ENCODE measurements at places on chromosomes 1 and 21.
A peak's percentile ranks its signal among the peaks of the same experiment; 100 is the strongest.

DNA sequence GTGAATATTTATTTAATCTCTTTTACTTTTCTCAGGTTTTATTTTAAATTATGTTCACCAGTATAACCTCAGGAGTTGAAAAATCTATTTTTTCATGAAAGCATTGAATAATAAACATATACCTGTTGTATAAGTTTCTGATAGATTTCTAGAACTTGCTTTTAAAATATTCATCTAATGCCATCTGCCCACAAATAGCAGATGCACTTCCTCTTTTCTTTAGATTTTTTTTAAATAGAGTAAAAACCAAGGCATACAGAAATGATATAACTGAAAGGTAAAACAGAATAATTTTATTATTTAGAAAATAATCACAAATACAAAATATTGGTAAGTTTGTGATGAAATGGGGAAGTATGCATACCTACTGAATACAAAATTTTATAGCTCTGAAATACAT is 130.7 kb upstream of the PRMT6 start:
- no peak for DNase-seq

- DNase-seq: no peak
These were observed 12.4 kb downstream of the ZBTB17 start for GRCh38 chr1:15963363-15963967.

DNA sequence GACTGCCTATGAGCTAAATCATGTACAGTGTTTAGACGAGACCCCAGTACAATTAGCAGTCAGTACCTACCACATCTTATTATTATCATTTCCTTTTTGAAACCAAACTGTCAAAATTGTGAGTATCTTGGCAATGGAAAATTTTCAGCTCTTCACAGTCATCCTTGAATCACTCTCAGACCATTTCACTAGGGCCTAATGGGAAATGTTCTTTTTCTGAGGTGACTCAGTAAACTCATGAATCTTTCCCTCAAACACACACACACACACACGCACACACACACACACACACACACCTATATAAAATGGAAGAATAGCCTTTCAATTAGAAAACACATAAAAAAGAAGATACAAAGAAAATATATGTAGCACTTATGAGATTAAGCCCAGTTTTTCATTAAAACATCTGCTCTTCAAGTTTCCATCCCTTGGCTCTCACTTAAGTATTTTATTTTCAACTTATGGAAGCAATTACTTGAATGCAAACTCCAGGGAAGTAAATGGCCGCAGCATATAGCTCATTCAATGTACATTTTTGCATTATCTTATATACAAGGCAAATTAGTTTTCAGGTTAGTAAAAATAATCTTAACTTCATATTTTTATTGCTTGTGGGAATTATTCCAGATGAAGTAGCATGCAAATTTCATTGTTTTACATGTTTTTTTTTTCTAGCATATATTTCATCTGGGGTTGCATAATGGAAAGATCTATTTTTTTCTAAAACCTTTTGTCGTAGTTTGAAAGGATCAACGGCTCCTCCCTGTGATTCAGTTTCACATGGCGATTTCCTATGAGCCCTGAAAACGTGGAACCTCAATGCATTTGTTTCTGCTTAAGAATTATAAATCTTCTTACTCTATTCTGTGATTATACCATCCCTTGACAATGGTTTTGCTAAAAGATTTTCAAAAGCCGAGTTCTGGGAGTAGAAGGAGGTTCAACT is 46.3 kb upstream of the TMPRSS15 start:
- DNase-seq: no peak

GRCh38 chr1:29943034-29943433 is 706.7 kb downstream of the PTPRU start:
- no peak for DNase-seq

GRCh38 chr1:22872981-22873664 is 99.5 kb downstream of the LACTBL1 start:
- DNase-seq: no peak

DNA sequence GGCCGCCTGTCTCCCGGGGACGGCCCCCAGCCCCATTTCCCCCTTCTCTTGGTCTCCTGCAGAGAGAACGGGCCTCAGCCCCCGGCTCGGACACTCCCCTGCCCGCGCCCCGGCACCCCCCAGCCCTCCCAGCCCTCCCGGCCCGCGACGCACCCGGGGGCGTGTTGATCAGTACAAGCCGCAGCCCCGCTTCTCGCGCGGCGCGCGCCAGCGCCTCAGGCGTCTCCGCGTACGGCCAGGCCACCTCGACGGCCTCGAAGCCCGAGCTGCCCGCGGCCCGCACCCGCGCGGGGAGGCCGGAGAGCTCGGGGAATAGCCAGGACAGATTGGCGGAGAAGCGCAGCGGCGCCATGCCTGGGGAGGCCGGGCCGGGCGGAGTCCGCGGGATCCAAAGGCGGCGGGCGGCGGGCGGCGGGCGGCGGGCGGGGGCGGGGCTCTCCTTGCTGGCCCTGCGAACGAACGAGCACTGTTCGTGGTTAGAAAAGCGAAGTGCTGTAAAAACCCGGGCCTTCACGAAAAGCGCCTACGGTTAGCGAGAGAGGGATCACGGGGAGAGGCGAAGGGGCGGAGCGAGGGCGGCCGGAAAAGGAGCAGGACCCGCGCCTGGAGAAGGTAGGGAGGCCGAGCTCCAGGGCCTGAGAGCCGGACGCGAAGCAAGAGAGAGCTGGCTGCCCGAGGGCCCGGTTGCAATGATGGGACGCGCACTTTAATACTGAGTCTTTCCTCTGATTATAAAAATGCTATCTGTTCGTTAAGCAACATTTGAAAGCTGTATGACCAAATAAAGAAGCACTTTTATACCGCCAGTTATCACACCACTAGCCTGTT is at the start of gene HYI:
Gene HYI, minus strand, starts transcription at position 490 of the 828 bp plus-strand sequence. Its CDS starts 138 bp downstream, at position 352.
- peak; percentile 84 for DNase-seq

DNA sequence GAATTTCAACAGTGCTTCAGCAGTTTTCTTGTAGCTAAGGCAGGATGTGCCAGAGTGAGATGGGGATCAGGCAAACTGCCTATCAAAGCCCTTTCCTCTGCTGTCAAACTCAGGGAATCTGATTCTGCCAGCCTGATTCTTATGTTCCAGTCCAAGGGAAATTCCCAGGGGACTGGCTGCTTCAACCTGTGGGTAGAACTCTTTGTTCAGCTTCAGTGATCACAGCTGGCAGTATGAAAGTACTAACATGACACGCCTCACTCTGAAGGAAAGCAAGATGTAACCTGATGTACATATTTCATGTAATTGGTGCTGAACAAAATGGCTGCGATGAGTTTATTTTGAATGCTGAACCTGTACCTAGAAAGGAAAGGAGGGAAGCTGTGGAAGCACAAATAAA is 40.1 kb upstream of the SLC5A9 start:
- no peak for DNase-seq

- no peak for DNase-seq
These were observed 126.3 kb downstream of the PTPN14 start for GRCh38 chr1:214425101-214425500.

DNA sequence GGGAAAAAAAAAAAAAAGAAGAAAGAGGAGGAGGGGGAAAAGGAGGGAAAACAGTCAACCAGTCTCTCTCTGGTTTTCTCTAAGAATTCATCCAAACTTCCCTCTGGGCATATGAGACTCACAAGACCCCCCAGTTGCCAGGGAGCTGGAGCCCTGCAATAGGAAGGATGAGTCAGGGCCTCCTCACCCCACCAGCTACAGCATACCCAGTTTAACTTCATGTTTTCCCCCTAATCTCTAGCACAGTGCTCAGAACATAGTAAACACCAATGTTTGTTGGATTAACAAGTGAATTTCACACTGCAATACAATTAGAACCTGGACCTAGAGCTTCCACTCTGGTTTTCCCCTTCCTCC is 7.8 kb downstream of the F11R start:
- DNase-seq: peak; percentile 57

All from erythroblast (primary cell).